ENCODE measurements at places on chromosomes 3 and 15.

GRCh38 chr3:32340039-32340438 is 51.6 kb upstream of the CMTM7 start:
- no peak for DNase-seq

GRCh38 chr15:81288616-81289015 is 35.3 kb downstream of the STARD5 start:
- DNase-seq: no peak

GRCh38 chr3:16173283-16174025 is 1.0 kb upstream of the GALNT15 start:
- DNase-seq: no peak

GRCh38 chr3:43097400-43098080 is 8.3 kb downstream of the POMGNT2 start:
- no peak for DNase-seq

DNA sequence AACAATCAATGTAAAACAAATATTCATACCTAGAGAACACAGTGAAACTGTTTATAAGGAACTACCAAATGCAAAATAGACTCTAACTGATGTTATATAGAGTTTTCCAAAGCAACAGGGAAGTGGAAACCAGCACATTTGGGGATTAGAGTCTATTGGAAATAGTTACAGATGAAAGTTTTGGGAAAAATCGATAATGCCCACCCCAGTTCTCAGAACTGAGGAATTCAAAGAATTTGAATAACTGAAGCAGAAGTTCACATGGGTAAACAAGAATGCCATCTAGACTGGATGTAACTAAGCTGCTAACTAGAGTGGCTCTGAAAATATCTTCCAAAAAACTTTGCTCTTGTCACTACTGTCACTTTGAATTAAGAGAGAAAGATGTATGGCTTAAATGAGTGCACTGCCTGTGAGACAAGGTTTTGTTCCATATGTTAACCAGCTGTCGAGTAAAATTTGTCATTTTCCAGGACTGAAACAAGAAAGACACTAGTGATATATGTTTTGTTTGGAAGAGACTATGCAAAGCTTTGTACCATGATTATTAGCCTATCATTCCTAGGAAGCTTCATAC is 9.2 kb upstream of the DENND4A start:
- DNase-seq: no peak

DNA sequence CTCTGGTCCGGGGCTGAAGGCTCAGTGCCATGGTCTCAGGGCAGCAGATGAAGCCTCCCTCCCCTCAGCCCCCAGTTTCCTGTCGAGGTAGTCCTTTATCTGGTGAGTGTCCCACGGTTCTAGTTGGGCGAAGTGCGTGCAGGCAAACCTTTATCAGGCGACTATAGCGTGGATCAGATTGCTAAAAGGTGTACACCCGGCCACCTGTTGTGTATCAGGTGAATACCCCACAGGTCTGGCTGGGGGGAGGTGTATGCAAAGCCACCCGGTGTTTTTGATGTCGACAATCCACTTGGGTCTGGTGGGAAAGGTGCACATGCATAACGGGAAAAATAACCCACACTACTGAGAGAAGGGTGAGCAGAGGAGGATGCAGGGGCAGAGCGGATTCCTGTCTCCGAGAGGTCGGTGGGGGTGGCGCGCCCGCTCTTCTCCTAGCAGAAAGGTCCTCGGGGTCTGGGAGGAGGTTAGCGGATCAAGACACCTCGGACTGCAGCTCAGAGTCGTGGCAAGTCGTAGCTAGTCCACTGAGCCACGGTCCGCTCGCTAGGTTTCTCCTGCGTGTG is 507 bp downstream of the SLC12A6 start:
- no peak for DNase-seq

GRCh38 chr3:182226995-182227394 is 515.3 kb downstream of the SOX2 start:
- DNase-seq: no peak

- no peak for DNase-seq
Measured at GRCh38 chr3:124985349-124985748, 50.8 kb upstream of the MUC13 start.

All from stimulated activated CD4-positive, alpha-beta T cell treated with anti-CD3 and anti-CD28 coated beads, TNF-alpha, amount 100 ng/mL, for 48 hours (primary cell).